MM.1S (cell line): ENCODE measurements at places on chromosomes 6 and 20.

DNA sequence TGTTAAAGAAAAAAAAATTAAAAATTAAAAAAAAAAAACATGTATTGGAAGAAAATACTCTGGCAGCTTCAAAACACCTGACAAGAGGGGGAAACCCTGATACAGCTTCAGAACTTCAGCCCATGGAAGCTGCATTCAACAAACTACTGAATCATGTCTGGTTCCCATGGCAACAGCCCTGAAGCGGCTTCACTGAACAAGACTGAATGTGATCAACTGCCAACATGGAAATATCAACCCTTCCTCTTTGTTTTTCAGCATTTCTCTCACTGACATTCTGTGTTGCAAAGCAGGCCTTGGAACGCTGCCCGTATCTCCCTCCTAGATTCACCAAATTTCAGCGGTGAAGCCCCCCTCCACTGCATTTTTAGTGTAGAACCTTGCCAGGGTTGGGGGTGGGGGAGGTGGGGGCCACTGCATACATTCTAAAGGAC, 91.3 kb upstream of the SHLD1 start:
- DNase-seq = no peak

DNA sequence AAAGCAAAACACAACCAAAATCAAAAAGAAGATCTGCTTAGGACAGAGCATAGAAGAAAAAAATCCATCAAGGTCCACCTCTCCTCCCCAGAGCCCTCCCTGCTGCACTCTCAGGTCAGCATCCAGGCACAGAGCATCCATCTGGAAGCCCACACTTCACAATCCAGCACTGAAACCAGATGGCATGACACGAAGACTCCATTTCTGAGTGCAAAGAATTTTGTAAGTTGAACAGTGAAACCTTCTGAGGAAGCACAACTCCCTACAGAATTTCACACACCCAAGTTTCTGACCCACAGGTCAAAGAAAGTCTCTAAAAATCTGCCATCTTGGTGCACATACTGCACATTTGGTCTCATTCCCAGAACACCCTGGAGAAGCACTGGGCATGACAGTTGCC, 128.8 kb upstream of the STXBP5 start:
- no peak for DNase-seq

DNA sequence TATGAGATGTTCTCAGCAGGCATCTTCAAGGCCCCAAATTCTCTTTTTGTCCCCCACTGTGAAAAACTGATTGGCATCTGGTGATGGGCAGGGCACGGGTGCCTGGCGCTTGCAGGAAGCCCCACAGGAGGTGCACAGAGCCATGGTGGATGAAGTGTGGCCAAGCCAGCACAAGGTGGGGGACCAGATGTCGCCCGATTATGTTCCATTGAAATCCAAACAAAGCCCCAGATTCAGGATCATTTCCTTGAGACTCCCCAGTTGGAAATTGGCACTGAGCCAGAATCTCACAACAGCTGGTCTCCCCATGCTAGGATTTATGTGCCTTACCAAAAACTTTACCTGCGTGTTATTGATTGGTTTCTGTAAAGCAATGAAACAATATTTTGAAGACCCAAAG, 186.1 kb downstream of the ADAT2 start:
- DNase-seq = no peak

GRCh38 chr6:159106627-159107241, 61.9 kb upstream of the TAGAP start:
- DNase-seq = peak; percentile 78

- no peak for DNase-seq
Measured at GRCh38 chr6:156949376-156949775, 172.2 kb downstream of the ARID1B start.

DNA sequence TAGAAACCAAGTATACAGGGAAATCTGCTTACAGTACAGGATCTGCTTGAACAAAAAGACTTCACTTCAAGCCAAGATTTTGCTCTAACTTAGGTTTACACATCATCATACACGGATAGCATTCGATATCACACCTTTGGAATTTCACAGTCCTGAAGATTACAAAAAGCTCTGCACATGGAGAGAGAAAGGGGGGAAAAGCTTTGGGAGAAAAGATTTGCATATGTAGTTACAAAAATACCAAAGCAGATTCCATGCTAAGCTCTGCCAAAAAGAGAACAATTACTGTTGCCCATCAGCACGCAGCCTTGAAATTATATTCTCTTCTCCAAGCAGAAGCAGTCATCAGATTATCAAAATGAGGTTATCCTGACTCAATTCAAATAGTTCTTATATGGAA, 62.0 kb downstream of the HIVEP2 start:
- DNase-seq = no peak

DNA sequence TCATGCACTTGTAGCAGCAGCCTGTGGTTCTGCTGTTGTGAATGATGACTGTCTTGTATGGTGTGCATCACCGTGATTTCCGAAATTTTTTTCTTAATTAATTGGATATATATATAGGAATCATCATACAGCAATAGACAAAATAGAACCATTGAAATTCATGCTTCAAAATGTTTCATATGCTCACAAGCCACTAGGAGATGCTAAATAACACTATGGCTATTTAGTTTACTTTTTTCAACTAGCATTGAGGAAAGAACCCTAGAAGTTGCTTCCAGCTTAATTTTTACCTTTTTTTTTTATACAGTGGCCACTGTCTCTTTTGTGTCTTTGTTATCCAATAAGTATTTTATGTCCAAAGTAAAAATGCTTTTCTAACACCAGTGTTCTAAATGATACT, 485.4 kb downstream of the CDKAL1 start:
- DNase-seq = no peak

DNA sequence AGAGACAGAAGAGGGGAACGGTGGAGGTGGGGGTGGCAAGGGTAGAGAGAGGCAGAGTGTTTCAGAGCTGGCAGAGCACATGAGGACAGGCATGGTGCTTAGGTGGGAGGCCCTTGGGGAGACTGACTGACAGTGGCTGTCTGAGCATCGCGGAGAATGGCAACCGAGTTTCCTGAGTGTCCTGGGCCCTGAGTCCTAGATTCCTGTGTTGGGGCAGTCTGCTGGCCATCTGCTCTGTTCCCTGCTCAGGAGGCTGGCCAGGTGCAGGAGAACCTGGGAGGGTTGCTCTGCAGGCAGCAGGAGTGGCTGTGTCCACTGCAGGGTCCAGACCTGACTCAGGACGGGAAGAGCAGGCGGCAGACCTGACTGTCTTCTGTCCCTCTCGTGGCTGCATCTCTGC, 248.9 kb downstream of the LRFN2 start:
- no peak for DNase-seq

DNA sequence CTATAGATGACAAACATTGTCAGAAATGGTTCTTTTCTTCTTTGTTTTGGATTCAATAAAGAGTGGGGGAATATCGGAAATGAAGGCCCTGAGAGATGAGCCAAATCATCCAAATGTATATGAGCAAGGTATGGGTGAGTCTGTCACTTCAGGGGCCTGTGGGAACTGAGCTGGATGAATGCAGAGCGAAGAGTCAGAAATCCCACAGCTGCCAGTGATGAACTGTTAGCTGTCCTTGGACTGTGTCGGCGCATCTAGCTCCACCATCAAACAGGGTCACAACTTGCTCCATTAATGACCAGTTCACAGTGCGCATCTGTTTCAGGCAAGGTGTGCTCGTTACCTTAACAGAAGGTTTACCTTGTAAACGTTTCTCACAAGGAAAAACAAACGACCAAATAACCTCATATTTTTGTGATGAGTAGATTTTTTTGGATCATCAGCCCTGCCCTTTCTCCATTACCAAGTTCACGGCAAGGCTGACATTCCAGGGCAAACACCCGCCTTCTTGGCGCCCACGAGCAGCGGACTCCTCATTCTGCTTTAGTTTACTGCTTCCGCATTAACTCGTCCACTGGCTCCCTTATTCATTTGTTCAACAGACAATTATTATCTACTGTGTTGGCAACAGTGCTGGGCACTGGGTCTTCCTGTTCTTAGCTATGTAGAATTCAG, 15.0 kb upstream of the CCN6 start:
- no peak for DNase-seq

- no peak for DNase-seq
Measured at GRCh38 chr6:52510213-52510562, 66.7 kb downstream of the TRAM2 start.

DNA sequence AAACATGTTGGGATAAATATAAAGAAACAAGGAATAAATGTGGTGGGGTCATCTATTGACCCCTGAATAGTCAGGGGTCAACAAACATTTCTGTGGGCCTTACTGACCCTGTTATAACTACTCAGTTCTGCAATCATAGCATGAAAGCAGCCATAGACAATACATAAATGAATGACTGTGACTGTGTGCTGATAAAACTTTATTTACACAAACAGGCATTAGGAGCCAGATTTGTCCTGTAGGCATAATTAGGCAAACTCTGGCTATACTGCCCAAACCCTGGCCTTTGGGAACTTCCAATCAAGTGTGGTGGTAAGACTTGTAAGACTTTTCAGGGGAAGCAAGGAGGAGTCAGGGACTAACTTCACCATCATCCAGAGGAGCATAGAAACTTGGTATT, 222.7 kb downstream of the KHDC1L start:
- DNase-seq = no peak

DNA sequence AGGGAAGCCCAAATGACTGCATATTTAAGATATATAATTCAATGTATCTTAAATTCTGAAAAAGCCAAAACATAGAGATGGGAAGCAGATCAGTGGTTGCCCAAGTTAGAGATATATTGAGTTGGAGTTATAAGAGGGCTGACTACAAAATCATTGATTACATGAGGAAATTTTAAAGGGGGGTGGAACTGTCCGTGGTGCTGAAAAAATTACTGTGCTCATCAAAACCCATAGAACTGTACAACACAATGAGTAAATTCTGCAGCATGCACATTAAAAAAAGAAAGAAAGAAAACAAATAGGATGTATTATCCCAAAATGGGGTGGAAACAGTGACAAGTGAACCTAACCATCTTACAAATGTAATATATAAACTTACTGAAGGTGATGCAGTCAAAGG, 100.9 kb downstream of the FUT9 start:
- DNase-seq = no peak
